Naive thymus-derived CD4-positive, alpha-beta T cell (primary cell): ENCODE measurements at places on chromosomes 2 and 18. TPM values are rescaled to one million over a fixed set of nuclear protein-coding genes. Genes with fewer than 3 reads are reported as not detected.

Gene STON1
- polyA plus RNA-seq, result 0.57 TPM

Gene CIB4
- polyA plus RNA-seq, result not detected

Gene STPG4
- not detected for polyA plus RNA-seq

Gene MARCO
- not detected for polyA plus RNA-seq

Gene BAZ2B
- 10.4 TPM for polyA plus RNA-seq

Gene ATOH8
- not detected for polyA plus RNA-seq

Gene AMMECR1L
- polyA plus RNA-seq, result 10.4 TPM

Gene LCT
- polyA plus RNA-seq, result not detected

Gene PAPOLG
- polyA plus RNA-seq, result 20.4 TPM

Gene CIAO1
- 85.5 TPM for polyA plus RNA-seq

Gene MOGAT1
- not detected for polyA plus RNA-seq

Gene VIL1
- polyA plus RNA-seq, result 0.10 TPM

- DNase-seq, result no peak
Observed at GRCh38 chr2:59181347-59181746, 940.2 kb upstream of the FANCL start.

- DNase-seq, result no peak
Observed at GRCh38 chr2:24659862-24660261, 133.3 kb downstream of the PTRHD1 start.

DNA sequence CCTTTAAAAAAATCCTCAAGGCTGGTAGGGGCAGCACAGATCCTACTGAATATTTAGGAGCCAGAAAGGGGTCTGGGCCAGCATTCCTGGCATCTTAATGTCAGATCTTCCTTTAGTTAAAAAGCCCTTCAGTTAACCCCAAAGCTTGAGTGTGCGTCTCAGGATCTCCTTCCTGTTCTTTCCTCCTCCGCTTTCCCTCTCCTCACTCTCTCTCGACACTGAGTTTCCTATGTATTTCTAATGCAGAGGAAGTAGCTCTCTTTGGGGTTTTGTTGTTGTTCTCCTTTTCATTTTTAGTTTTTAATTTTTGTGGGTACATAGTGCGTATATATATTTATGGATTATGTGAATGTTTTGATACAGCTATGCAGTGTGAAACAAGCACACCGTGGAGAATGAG lies 109.9 kb upstream of the COPS8 start:
- DNase-seq, result no peak

- DNase-seq, result no peak
Observed at GRCh38 chr2:11698009-11698922, 28.3 kb upstream of the NTSR2 start.

DNA sequence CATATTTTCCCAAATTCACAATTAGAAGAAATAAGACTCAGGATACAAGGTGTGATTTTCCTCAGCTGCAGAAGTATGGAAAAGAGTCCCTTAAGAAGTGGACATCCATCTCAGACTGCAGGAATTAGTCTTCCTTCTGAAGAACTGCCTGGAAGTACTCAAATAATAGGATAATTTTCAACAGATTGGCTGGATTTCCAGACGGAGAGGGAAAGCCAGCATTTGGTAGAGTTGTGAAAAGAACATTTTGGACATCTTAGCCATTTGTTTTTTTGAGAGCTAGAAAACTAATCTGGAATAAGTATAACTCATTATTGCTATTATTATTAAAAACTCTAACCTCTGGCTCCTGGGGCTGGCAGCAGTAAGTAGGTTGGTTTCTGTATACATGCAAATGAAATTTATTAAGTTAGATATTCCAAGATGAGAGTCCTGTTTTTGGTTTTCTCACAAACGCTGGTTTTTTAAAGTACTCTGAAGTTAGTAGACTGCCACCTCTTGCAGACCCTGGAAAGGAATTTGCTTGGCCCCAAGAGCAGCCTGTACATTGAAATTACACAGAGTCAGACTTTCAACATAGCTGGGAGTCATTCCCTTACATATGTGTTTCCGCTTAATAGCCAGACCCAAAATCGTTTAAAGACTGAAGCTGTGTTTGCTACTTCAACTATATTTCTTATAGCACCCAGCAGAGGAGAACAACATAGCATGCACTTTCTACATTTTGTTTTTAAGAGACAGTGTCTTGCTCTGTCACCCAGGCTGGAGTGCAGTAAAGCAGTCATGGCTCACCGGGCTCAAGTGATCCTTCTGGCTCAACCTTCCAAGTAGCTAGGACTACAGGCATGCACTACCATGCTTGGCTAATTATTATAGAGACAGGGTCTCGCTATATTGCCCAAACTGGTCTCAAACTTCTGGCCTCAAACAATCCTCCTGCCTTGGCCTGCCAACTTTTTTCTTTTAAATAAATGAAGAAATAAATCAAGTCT lies 142.4 kb downstream of the THADA start:
- no peak for DNase-seq

DNA sequence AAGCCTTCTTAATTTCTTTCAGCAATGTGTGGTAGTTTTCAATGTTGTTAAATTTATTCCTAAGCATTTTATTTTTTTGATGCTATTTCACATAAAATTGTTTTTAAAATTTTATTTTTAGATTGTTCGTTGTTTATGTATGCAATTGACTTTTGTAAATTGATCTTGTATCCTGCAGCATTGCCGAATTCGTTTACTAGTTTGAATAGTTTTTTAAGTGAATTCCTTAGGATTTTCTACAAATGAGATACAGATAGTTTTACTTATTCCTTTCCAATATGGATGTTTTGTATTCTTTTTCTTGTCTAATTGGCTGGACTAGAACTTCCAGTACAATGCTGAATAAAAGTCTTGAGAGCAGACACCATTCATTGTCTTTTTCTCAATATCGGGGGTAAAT lies 55.6 kb downstream of the QPCT start:
- no peak for DNase-seq

DNA sequence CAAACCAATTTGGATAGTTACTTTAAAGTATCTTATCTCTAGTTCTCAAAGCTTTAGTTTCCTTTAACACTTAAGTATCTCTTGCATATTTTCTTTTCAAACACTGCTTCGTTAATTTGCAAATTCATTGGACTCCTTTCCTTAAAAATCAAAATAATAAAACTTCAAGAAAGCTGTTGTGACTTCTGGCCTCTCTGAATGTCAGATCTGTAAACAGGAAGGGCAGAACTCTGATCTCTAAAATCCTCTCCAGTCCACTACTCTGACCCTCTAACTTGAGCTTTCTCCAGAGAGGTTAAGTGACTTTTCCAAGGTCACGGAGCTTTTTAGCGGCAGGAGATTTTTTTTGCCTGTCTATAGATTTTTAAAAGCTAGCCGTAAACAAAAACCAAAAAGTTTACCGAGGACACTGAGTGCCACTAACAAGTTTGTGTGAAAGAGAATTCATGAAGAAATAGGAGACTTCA lies 155.5 kb downstream of the TGIF1 start:
- DNase-seq, result no peak

GRCh38 chr2:86703704-86704361 lies 16.3 kb upstream of the RMND5A start:
- no peak for DNase-seq

- peak; percentile 51 for DNase-seq
Observed at GRCh38 chr18:13159579-13159978, 59.0 kb upstream of the LDLRAD4 start.

DNA sequence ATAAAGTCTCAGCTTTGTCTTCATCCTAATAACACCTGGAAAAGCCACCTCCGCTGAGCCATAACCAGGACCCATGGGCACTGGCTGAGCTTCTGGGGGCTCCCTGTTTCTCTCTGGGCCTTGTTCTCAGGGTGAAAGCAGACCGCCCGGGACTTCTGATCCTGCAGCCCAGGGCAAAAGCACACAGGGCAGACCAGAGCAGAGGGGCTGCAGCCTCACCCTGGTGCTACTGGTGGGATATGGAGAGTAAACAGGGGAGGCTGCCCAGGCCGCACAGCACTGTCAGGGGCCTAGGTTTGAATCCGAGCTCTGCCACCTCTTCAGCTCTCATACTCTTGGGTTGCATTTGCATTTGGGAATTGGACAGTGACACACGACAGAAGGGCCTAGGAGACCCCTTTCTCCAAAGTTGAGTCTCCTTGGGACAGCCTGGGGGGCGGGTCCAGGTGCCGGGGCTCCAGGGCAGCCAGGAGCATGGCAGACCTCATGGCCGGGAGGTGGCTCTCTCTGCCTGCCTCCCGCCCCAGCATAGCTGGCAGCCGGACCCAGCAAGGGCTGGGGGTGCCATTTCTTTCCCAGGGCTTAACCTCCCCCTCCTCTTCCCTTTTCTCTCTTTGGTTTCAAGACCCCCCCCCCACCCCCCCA lies 164.9 kb downstream of the INHBB start:
- DNase-seq, result no peak

GRCh38 chr2:44906972-44907371 lies 34.5 kb upstream of the SIX3 start:
- DNase-seq, result no peak

DNA sequence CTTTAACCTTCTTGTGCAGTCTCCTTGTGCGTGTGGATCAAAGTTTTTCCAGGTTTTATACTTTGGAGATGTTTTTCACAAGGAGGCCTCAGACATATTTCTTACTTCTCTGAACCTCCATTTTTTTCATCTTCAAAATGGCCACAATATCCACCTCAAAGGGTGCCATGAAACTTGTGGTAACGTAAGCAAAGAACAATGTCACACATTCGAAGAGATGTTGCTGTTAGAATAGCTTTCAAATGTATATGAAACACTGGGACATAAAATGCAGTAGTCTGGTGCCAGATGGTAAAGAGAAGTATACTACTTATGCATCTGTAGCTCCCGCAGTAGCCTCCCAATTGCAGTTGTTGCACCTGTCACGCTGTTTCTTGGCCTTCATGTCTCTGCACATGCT lies 2.6 kb upstream of the KRCC1 start:
- DNase-seq, result no peak

- DNase-seq, result no peak
Observed at GRCh38 chr2:88554189-88554588, 73.1 kb downstream of the EIF2AK3 start.

DNA sequence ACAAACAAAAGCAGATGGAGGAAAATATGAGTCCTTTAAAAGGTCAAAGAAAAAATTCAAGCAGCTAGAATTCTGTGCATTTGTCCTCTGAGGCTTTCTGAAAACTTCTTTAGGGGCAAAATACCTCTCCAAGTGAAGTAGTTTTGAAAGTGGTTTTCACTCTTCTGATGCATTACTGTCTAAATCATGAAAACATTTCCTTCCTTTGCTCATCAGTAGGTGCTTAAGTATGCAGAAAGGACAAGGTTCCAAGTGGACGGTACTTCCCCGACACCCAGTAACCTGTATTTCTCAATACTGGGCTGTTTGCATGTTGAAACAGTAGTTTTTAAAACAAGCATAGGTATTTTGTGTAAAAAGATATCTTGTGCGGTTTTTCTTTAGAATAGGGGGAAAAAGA lies 189.1 kb upstream of the ERBB4 start:
- DNase-seq, result no peak
